ENCODE measurements at places on chromosomes 13 and 19.

DNA sequence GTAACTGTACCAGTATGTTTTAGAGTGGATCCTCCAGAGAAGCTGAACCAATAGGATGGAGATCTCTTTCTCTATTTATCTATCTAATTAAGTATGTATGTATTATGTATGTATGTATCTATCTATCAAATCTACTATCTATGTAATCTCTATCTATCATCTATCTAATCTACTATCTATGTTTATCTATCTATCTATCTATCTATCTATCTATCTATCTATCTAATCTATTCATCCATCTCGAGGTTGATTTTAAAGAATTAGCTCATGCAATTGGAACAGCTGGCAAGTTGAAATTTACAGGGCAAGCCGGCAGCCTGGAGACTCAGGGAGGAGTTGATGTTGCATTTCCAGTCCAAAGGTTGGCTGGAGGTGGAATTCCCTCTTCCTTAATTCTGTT lies 112.2 kb downstream of the URI1 start:
- DNase-seq: no peak

- DNase-seq: no peak
Observed at GRCh38 chr13:95708811-95709500, 32.0 kb downstream of the DNAJC3 start.

GRCh38 chr19:44777715-44778347 lies at the start of gene CBLC:
Gene CBLC, plus strand, starts transcription at chr19:44777890. Its CDS starts 42 bp downstream, at chr19:44777932.
- no peak for DNase-seq

- DNase-seq: no peak
Observed at GRCh38 chr13:86299128-86299527, 499.9 kb upstream of the SLITRK6 start.

DNA sequence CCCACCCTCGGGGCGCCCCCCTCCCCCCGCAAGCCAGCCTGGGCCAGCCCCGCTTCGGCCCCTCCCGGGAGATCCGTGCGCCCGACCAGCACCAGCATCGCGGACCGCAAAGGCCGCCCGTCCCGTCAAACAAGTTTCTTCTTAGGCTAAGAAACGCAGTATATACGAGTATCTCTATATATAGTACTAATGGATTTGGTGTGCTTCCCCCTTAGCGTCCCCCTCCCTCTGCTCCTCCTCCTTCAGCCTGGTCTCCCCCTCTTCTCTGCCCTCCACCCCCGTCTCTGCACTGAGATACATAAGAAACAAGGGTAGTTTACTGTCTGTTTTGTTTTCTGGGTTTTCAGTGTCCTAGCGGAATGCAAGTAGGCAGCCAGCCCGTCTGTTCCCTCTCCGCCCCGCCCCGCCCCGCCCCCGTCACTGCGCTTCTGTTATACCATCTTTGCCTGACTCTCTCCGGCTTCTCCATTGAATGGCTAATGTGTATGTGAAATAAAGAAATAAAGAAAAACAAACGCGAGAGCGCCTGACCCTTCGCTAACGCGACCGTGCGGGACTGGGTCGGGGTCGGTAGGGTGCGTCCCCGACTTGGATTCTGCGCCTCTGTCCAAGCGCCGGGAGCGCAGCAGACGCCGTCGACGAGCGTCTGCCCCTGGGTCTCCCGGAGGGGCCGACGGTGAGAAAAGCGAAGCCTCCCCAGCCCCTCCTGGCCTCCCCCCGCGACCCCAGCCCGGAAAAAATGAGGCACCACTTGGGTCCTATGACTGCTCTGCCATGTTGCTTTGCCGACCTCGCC lies 4.2 kb downstream of the LYL1 start:
- DNase-seq: no peak

DNA sequence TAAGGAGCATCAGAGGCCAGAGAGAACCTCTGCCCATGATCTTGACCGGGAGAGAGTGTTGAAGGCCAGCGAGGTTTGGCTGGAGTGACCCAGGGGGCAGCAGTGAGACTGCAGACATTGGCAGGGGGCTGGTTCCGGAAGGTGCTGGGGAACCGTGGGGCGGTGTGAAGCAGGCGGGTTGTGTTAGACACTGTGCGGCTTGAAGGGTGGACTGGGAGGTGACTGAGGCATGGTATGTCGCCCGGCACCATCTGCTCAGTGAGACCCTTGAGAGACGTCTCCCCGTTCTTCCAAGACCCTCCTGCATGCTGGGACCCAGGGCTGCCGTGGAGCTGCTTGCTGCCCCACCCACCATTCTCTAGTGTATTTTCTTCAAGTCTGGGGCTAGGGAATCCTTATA lies 24.6 kb downstream of the CARM1 start:
- no peak for DNase-seq

GRCh38 chr13:27621366-27622101 lies at the start of gene POLR1D:
Gene POLR1D, plus strand, starts transcription at chr13:27621892. Its CDS starts 92 bp downstream, at chr13:27621984.
- DNase-seq: peak; percentile 66

DNA sequence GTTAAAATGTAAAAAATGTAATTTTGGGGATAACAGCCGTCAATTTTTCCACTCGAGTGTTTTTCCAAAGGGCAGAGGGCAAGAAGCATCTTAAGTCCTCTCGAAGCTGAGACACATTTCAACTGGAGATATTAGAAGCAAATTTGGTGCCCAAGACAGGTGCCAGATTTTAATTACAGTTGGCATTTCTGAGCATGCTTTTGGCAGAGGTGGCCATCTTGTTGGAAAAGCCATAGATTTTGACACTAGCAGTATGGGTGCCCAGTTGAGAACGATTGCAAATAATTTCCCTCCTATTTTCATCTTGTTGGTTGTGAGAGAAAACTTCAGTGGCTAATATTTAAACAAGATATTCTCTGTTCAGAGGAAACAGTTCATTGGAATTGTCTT lies 146.3 kb downstream of the TM9SF2 start:
- DNase-seq: no peak

GRCh38 chr13:79481685-79482052 lies 714 bp downstream of the NDFIP2 start:
- DNase-seq: peak; percentile 32

GRCh38 chr13:88656751-88657150 lies 985.6 kb downstream of the SLITRK5 start:
- no peak for DNase-seq

DNA sequence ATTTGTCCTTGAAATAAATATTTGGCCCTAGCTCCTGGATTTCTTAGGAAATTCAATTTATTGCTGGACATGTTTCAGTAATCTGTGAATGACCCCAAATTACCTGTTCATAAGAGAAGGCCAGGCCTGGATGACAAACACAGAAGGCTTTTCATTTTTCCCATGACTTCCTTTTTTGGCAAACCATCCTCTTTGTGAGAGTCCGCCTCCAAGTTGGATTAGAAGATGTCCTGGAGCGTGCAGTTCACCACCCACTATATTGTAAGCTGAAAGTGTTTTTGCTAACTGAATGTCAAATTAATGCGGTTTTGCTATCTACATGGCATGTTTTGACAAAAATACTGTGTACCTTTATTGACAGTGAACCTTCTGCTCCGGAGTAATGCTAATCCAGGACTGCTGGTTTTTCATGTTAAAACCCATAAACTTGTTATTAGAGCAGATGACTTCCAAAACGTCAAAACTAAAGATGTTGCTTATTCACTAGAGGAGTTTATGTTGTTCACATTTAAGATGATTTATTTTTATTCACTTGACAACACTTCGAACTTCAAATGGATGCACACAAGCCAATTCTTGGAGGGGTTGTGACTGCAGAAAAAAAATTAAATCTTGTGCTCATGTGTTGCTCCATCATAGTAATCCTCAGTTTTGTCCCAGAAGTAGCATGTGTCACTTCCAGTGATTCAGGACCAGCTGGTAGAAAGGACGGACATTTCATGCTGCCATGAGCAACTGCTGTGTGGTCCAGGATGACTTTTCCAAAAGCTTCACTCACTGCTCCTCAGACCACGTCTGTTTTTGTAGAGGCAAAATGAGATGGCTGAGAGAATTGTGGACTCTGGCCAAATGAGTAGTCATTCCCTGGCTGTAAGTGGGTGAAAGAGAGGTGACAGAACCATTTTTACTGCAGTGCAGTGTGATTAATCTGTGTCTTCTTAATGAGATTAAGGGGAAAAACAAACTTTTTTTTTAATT lies 71.0 kb downstream of the ITGBL1 start:
- DNase-seq: no peak

- DNase-seq: no peak
Observed at GRCh38 chr19:45716359-45717130, 14.2 kb downstream of the FBXO46 start.

- no peak for DNase-seq
Observed at GRCh38 chr13:99258210-99258860, at the start of gene GPR18. Gene GPR18, minus strand, starts transcription at chr13:99258379. Its CDS starts 2,507 bp downstream, at chr13:99255872.

GRCh38 chr19:41740415-41741243 lies 14.7 kb upstream of the CEACAM6 start:
- DNase-seq: no peak

DNA sequence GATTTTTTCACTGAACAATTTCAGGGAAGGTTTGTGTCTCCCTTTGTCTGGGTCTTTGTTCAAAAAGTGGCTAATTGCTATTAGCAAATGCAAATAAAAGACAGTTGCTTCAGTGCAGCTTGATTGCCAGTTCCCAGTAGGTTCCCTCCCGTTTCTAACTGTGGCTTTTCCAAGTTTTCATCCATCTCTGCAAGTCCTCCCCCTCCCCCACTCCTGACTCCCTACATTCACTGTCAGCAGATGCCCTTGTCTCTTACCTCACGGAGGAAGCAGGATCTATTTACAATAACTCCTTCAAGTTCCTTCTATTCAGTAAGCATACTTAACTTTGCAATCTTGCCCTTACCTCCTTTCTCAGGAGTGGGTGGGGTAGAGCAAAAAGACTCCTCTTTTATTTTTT lies 55.4 kb upstream of the SCEL start:
- DNase-seq: no peak

DNA sequence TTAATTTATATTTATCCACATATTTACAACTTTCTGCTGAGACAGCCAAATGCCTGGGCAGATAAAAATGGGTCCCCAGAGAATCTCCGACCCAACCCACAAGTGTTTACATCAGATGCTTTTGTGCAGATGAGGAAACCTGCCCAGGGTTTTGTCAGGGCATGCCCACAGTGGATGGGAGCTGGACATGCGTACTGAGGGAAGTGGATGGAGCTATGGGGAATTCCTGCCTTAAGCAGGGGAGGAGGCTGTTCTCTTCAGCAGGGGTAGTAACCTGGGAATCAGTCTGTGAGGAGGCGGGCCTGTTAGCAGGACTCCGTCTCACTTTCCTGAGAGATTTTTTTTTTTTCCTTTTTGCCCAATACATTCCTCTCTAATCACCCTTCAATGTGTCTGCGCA lies 122.9 kb downstream of the RFC3 start:
- no peak for DNase-seq

DNA sequence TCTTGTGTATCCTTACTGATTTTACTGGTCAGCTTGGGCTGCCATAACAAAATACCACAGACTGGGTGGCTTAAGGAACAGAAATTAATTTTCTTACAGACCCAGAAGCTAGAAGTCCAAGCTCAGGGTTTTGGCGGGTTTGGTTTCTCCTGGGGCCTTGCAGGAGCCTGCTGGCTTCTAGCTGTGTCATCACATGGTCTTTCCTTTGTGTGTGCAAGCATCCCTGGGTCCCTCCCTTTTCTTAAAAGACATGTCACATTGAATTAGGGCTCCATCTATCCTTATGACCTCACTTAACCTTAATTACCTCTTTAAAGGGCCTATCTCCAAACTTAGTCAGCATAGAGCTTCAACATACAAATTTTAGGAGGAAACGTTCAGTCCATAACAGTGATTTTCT lies 23.4 kb downstream of the UBAC2 start:
- DNase-seq: no peak

- DNase-seq: no peak
Observed at GRCh38 chr13:70964124-70964523, 855.9 kb upstream of the KLHL1 start.

DNA sequence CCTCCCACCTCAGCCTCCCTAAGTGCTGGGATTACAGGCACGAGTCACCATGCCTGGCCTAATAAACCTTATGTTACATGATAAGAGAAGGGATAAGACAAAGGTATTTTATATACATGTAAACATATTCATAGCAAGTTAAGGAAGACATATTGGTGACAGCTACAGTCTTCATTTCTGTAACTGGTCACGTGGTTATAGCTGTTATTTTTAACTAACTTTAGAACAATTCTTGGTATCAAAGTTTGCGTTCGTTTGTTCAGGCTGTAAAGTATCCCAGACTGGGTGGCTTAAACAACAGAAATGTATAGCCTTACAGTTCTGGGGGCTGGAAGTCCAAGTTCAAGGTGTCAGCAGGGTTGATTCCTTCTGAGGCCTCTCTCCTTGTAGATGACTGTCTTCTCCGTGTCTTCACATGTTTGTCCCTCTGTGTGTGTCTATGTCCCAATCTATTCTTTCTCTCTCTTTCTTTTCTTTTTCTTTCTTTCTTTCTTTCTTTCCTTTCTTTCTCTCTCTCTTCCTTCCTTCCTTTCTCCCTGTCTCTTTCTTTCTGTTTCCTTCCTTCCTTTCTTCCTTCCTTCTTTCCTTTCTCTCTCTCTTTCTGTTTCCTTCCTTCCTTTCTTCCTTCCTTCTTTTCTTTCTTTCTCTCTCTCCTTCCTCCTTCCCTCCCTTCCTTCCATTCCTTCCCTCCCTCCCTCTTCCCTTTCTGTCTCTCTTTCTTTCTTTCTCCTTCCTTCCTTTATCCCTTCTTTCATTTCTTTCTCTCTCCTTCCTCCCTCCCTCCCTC lies 7.6 kb downstream of the ACTL9 start:
- DNase-seq: no peak

GRCh38 chr19:43606569-43607229 lies 5.2 kb upstream of the SRRM5 start:
- no peak for DNase-seq

DNA sequence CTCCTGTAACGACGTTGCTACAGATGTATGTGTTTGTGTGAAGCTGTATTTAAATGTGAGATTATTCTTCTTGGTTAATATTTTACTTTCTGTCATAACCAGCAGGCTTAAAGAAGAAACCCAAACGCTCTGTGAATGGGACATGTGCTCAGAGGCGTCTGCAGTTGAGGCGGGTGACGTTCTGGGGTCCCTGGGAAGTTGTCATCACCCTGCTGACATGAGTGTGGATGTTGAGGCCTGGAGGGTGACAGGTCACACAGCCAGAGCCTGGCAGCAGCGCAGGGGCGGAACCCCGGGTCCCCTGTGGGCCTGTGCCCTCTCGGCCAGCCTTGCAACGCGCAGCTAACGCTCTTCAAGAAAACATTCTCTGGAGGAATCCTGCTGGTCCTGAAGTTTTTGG lies 16.6 kb downstream of the RASA3 start:
- DNase-seq: no peak

- peak; percentile 50 for DNase-seq
Observed at GRCh38 chr19:48390188-48391099, 907 bp downstream of the KDELR1 start.

DNA sequence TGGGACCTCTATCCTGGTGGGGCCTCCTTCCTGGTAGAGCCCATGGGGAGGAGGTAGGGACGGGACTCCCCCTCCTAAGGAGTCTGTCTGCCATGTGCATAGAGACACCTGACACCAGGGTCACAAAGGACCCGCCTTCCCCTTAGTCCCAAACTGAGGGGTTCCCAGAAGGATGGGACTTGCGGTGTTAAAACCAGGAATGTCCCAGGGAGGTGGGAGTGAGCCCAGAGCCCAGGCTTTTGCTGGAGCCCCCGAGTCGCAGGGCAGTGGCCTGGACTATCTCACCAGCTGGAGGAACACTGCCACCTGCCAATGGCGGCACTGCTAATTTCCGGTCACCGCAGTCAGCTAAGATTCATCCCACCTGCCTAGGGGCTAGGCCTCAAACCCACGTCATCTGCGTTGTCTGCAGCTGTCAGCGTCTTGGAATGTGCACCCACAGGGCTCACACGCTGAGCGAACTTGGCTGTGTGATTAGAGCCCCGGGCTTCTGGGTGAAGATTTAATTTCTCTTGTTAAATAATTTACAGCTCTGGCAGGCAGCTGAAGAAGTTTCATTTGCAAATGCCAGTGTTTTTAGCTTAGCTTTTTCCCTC lies 31.9 kb upstream of the ATP11A start:
- no peak for DNase-seq

GRCh38 chr13:59451236-59451635 lies 712.5 kb downstream of the DIAPH3 start:
- DNase-seq: no peak

All from stimulated activated CD8-positive, alpha-beta memory T cell treated with anti-CD3 and anti-CD28 coated beads, Interleukin-2, amount 100 ng/mL, for 48 hours (primary cell).